ENCODE measurements at places on chromosomes 4 and X.

GRCh38 chr4:17128268-17128667, 229.8 kb upstream of the LDB2 start:
- DNase-seq, result no peak

DNA sequence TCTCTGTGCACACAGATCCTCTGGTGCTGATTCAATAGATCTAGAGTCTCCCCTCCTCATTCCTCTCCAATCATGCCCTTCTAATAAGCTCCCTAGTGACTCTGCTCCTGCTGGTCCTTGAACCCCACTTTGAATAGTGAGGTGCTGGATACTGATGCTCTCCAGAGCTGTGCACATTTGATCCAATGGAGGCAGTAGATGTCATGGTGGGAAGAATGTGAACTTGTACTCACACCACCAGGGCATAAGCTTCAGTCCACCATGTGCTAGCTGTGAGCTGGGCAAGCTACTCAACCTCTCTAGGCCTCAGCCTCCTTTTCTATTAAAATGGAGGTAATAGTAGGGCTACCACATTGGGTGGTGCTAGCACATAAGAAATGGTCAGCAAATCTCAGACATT, 241.1 kb downstream of the SPATA18 start:
- no peak for DNase-seq

GRCh38 chrX:122770581-122770980, 413.5 kb upstream of the GRIA3 start:
- DNase-seq, result no peak

DNA sequence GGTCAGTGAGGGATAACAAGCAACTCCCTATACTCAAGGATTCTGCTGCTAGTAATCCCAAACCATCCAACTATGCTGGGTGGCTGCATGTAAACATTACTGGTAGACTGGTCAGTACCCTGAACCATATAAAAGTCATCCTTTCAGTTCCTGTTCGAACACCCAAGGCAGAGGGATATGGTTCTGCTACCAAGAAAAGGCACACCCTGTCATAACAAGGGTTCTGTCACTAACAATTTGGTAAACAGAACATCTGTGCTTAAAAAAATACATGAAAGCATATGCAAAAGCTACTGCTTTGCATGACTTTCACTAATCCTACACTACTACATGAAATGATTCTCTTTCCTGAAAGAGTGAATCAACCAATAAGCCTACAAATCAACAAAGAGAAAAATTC, 76.8 kb upstream of the MCF2 start:
- no peak for DNase-seq

DNA sequence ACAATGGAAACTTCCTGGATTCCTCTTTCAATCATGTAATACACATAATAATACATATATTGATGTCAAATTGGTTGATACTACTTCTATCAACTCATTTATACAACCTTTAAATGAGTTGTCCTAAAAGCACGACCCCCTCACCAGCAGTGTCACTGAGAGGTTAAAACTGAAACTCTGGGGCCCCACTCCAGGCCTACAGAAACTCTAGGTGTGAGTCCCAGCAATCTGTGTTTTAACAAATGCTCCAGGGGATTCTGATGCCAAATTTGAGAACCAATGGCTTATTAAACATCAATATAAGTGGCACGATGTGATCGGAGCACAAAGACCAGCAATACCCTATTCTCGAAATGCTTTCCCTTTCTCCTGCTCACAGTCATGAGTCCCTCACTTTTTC, 47.9 kb downstream of the ATP8A1 start:
- no peak for DNase-seq

GRCh38 chrX:861340-861890, 230.8 kb downstream of the SHOX start:
- DNase-seq, result no peak

DNA sequence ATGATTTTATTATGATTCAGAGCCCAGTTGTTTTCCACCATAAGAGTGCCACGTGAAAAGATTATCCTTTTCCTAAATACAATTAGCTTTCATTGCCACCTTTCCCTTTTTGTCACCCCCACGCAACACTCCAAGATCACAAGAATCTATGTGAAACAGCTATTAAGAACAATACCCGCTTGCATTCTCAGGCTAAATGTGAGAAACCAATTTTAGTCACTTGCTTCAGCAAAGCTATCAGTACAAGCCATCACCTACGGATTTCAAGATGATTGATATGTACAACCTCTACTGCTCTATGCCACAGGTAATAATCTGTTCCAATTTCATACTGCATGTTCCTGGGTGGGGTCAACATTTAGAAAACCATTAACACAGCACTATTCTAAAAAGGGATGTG, 2.5 kb downstream of the ATP11C start:
- DNase-seq, result no peak

DNA sequence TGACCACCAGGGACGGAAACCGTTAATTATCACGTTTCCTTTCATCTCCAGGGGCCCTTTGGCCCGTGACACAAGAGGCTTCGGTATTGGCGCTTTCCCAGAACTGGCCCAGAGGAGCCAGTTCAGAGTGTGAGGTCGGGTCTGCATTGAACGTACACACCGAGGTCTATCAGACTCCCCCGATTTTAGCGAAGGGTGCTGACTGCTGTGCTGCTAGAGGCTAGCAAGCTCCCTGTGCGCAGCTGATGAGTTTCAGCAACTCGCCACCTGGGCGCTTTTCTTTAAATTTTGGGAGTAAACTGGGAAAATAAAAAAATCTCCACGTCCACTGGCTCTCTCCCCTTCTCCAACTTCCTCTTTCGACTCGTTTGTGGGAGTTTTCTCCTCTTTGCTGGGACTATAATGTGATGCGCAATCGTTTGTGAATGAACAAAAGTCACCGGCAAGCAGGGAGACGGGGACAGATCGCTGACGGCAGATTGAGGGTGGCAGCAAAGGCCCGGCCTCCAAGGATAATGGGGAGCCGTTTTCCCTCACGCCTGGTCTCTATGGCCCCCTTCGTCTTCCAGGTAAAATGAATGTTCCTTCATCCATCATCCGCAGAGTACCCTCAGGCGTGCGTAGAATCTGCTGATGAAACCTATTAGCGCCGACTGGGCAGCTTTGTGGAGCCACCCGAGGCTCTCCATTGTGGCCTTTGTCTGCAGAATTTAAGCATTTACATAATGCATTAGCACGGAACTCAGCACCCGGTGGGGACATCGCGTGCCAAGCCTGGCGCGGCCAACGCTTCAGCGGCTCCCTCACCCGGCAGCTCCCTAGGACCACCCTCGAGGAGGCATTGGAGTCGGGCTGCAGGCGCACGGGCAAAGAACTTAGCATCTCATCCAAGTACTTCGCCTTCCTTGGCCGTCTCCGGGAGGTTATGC, 1.6 kb upstream of the LRAT start:
- DNase-seq, result no peak
